ENCODE measurements at places on chromosomes 16 and 17.

DNA sequence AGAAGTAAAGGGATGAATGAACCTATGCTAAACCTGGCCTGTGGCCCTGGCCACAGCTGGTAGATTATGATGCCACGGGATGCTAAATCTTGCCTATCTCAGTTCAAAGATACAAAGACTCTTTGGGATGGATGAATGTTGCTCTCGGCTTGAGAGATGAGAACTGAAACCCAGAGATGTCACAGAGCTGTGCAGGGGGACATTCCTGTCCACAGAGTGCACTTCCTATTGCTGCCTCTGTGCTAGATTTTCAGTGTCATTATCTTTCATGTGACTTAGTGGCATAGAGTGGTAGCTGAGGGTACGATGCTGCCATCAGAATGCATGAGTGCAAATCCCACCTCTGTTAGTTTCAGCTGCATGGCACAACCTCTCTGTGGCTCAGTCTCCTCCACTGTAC, 2.3 kb upstream of the MT1M start:
- peaks cover 89% of the 10 kb centered on the region for H3K27me3 ChIP-seq
- no peak overlapping the region for H3K27ac ChIP-seq
- H3K36me3 ChIP-seq: no peaks in the 10 kb centered on the region
- H3K4me3 ChIP-seq: no peak overlapping the region
- DNase-seq: no peak

DNA sequence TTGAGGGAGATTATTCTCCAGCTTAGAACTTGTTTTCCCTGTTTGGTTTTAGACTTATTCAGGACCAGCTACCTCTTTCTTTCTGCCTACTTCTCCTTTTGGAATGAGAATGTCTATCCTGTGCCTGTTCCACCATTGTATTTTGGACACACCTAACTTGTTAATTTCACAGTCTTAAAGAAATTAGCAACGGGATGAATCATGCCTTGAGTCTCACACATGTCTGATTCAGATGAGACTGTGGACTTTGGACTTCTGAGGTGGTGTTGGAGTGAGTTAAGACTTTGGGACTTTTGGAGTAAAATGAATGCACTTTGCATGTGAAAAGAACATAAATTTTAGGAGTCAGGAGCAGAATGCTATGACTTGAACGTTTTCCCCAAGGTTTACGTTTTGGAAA, 581.4 kb downstream of the CDH11 start:
- no peaks in the 10 kb centered on the region for H3K4me1 ChIP-seq
- H3K27ac ChIP-seq: no peak overlapping the region
- H3K36me3 ChIP-seq: no peaks in the 10 kb centered on the region
- no peak for DNase-seq
- H3K4me3 ChIP-seq: no peak overlapping the region
- H3K27me3 ChIP-seq: no peaks in the 10 kb centered on the region

DNA sequence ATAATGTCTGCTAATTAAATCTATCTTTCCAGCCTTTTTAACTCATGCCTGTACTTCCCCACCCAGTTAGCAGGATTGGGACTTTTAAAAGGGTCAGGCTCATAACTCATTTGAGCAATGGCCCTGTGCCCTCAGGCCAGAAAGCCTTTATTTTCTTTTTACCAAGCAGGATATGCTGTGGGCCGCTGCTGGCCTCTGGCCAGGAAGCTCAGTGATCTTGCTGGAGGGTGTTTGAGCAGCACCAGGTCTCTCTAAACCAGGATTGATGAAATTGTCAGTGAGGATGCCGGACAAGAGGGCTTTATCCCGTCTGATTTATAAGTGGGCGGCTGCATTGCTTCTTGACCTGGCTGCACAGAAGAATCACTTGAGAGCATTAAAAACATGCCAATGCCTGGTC, 187.8 kb downstream of the RAB11FIP4 start:
- H3K36me3 ChIP-seq: peaks cover 3% of the 10 kb centered on the region
- H3K27me3 ChIP-seq: no peaks in the 10 kb centered on the region
- no peak overlapping the region for H3K27ac ChIP-seq
- DNase-seq: no peak

DNA sequence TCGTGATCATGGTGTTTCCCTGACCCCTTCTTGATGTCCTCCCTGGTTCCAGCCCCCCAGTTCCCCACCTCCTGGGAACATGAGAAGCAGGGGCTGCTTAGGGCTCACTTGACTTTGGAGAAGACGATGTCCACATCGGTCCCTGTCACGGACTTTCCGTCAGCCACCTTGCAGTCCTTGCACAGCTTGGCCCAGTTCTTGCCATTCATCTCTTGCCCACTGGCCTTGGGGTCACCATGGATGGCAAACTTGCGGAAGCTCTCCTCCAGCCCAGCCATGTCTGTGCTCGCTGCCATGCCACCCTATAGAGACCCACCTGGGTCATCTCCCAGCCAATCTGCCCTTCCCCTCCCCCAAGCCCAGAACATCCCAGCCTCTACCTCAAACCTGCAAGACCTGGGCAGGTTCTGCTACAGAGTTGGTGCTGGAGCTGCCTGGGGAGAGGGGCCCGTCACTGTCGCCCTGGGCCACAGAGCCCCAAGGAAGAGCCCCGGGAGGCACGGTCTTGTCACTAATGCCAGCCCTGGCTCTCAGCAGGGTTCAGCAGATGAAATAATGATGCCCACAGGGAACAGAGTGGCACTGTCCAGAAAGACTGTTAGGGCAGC, 2.4 kb downstream of the TPPP3 start:
- H3K4me1 ChIP-seq: peaks cover 10% of the 10 kb centered on the region
- peaks cover 1% of the 10 kb centered on the region for H3K36me3 ChIP-seq
- H3K27ac ChIP-seq: no peak overlapping the region
- no peak overlapping the region for H3K4me3 ChIP-seq
- H3K27me3 ChIP-seq: peaks cover 35% of the 10 kb centered on the region
- no peak for DNase-seq

GRCh38 chr17:48144976-48145798, 37.6 kb downstream of the SNX11 start:
- peaks cover 6% of the 10 kb centered on the region for H3K4me1 ChIP-seq
- H3K27ac ChIP-seq: no peak overlapping the region
- H3K36me3 ChIP-seq: no peaks in the 10 kb centered on the region
- peaks cover 43% of the 10 kb centered on the region for H3K27me3 ChIP-seq
